ENCODE measurements at places on chromosomes 6 and 20.

DNA sequence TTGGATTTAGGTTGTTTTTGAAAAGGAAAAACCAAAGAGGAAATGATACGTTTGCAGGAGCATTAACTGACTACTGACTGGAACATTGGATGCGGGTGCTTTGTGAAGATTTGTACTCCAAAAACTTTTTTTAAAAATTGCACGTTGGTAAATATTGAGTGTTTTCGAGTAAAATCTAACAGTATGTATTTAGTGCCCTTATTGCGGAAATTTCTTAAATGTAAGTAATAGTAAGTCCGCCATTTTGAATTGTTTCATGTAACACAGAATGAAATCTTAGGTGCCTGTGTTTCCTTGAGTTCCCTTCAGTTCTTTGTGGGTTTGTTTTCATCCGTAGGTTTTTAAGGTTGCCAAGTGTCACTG, 15.2 kb upstream of the LIN28B start:
- DNase-seq = no peak

- DNase-seq = no peak
Observed at GRCh38 chr20:40720826-40721225, 31.8 kb upstream of the MAFB start.

- DNase-seq = no peak
Observed at GRCh38 chr6:134060491-134061106, 8.2 kb upstream of the SLC2A12 start.

GRCh38 chr6:17589406-17590096, 10.6 kb upstream of the FAM8A1 start:
- no peak for DNase-seq

DNA sequence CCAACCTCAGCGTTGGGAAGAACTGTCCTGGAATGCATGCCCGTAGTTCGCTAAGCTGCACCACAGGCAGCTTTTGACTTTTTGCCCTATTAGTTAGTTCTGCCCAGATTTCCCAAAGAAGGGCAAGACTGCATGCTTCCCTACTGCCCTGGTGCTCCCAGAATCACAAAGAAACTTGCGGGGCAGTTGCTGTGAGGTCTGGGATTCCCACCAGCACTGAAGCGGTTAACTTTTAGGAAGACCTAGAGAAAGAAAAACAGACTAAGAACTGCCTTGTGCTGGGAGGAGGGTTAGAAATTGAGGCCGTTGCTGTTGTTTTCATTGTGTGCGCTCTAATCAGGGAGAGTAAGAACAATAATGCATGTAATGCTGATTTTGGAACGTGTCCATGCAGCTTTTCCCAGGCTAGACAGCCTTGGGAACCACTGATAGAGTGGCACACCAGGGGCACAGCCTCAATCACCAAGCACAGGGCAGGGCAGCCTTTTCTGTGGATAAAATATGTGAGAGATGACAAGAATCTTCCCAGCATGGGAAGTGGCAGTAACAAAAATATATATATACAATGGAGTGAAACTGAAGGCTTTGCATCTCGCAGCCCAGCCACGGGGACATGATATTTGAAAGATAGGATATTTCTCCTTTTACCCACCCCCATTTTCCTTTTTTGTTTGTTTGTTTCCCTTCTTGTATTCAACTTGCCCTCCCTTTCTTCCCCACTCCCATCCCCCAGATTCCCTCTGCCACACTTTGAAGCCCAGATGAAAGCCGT, 137.7 kb upstream of the HEY2 start:
- no peak for DNase-seq
